Fibroblast of skin of abdomen (primary cell): ENCODE measurements at places on chromosomes 12 and 14.

DNA sequence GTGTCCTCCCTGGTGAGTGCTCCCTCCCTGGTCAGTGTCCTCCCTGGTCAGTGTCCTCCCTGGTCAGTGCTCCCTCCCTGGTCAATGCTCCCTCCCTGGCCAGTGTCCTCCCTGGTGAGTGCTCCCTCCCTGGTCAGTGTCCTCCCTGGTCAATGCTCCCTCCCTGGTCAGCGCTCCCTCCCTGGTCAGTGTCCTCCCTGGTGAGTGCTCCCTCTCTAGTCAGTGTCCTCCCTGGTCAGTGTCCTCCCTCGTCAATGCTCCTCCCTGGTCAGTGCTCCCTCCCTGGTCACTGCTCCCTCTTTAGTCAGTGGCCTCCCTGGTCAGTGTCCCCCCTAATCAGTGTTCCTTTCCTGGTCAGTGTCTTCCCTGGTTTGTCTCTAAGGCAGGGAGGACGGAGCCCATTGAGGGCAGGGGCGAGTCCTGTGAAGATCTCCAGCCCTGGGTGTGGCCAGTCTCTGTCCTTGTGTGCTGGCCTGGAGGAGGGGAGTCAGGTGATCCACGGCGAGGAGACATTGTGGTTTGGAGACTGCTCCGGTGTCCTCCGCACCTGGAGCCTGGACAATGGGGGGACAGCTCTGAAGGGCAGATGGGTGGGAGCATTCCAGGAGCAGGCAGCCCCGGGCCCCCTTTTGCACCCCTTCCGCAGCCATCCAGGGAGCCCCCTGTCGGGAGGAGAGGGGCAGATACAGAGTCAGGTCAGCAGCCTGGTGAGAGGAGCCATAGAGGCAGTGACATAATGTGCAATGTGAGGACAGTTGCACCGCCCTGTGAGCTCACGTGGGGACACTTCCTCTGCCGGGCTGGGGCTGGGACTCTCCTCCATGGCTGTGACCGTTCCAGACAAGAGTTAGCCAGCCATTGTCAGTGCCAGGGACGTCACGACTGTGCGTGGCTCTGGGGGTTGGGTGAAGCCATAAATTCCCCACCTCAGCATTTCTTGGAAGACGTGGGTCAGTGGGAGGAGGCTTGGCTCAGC is 93.4 kb downstream of the ADGRD1 start:
- DNase-seq = no peak

- DNase-seq = peak; percentile 3
These were observed 50.4 kb downstream of the DICER1 start for GRCh38 chr14:95106971-95107370.

GRCh38 chr14:35988972-35989690 is 163.0 kb downstream of the BRMS1L start:
- no peak for DNase-seq

GRCh38 chr12:8894378-8894777 is 19.9 kb upstream of the PHC1 start:
- DNase-seq = peak; percentile 27

DNA sequence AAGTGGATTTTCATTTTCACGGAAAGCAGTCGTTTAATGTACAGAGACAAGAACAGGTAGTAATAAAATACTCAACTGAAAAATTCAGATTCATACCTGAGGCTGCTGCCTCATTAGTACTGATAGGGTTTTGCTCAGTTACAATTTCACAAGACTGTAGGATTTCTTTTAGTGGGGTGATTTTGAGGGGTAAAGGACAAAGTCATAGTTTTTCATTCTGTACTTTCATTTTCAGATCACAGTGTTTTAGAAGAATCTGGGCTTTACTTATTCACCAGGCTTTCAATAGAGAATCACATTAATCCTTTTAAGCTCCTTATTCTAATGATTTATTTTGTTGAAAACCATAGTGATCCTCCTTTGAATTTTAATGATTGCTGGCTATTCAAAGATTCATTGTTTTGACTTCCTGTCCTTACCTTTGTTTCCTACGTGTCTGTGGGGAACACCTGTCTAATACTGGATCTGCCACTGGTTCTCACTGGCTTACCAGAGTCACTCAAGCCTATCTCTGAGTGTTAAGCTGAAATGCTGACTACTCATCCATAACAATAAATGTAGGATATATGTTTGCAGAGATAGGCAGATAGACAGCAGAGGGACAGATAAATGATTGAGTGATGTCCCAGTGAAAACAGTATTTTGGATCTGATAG is 243.8 kb upstream of the NPAS3 start:
- DNase-seq = no peak

GRCh38 chr12:113837528-113838296 is 128.4 kb downstream of the RBM19 start:
- DNase-seq = no peak

- DNase-seq = no peak
These were observed 274.9 kb upstream of the LMO3 start for GRCh38 chr12:16880864-16881285.

DNA sequence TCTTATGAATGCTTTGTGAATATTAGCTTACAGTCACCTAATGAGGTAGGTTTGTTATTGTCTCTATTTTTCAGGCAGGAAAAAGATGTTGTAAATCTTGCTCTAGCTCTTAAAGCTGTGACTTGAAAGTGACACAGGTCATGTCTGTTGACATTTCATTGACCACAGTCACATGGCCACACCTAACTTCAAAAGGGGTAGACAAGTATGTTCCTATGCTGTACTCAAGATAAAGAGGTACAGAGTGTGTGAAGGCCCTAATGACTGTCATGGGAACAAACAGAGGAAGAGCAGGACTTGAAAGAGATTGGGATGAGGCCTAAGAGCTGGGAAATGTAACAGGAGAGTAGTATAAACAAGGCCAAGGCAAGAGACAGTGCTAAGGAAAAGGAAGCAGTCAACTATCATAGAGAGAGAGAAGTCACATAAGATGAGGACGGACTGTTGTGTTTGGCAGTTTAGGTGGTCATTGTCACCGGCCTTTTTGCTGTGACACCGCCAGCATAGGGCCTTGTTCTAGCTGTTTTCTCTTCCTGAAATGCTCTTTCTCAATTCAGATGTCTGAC is 181.0 kb downstream of the CFAP54 start:
- DNase-seq = no peak

DNA sequence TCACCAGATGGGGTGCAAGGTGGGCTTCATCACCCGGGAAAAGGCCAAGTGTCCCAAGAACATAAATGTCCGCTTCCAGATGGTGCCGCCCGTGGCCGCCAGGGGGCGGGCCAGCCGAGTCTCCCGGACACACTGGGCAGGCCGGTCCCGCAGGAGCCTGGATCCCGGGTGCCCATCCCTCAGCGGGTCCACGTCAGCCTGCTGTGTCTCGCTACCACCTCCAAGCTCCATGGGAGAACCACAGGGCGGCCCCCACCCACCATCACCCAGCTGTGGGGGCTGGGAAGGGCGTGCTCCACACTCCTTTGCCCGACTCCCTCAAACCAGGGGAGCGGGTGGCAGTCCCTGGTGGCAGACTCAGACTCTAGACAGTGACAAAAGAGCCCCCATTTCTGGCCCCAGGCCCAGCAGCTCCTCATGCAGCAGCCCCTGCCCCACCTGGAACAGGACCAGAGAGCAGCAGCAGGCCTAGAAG is 22.0 kb upstream of the NUDT14 start:
- peak; percentile 58 for DNase-seq

DNA sequence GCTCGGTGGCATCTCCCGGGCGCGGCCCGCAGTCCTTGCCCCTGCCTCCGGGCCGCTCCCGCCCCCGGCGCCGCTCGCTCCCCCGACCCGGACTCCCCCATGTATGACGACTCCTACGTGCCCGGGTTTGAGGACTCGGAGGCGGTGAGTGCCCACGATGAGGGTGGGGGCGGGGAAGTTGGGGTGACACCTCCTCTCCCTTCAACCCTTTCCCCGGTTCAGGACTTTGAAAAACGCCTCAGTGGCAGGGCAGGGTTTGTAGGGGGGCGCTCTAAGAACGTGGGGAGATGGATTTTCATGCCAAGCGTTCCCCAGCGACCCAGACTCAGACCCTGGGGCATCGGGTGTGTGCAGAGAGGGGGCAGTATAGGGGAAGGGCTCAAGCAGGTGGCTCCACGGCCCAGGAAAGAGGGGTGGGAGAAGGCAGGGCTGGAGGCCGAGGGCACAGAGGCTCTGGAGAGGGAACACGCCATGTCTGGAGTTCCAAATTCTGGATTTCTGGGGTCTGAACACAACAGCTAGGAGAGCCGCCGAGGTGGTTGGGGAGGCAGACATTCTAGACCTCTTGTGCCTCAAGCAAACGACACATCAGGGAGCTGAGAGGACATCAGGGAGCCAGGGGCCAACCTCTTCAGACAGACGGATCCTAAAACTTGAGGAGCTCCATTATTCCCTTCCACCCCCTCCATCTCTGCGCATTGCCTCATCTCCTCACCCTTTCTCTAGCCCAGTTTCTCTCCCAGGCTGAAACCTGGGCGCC is 715 bp downstream of the CACNB3 start:
- peak; percentile 17 for DNase-seq

DNA sequence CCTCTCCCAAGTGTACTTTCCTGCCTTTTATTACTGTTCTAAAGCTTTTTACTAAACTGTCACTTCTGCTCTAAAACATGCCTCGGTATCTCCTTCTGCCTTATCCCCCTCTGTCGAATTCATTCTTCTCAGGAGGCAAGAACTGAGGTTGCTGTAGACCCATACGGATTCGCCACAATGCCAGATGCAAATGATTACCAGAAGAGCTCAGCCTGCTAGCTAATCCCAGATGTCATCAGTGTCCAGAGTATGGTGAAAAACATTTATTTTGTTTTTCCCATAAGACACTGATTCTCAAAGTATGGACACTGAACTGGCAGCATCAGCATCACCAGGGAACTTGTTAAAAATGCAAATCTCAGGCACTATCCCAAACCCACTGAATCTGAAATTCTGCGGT is 359.3 kb downstream of the TMTC2 start:
- peak; percentile 42 for DNase-seq

- DNase-seq = no peak
These were observed 21.7 kb downstream of the GNS start for GRCh38 chr12:64737539-64737938.
